ENCODE measurements at places on chromosomes 2 and 18. TPM values are rescaled to one million over a fixed set of nuclear protein-coding genes. Genes with fewer than 3 reads are reported as not detected.

Gene NT5DC4
- polyA plus RNA-seq = 1.4 TPM

Gene EMILIN2
- 21.6 TPM for polyA plus RNA-seq

Gene SERPINB11
- polyA plus RNA-seq = not detected

Gene GAL3ST2
- polyA plus RNA-seq = 0.88 TPM

Gene ABCG5
- 0.91 TPM for polyA plus RNA-seq

DNA sequence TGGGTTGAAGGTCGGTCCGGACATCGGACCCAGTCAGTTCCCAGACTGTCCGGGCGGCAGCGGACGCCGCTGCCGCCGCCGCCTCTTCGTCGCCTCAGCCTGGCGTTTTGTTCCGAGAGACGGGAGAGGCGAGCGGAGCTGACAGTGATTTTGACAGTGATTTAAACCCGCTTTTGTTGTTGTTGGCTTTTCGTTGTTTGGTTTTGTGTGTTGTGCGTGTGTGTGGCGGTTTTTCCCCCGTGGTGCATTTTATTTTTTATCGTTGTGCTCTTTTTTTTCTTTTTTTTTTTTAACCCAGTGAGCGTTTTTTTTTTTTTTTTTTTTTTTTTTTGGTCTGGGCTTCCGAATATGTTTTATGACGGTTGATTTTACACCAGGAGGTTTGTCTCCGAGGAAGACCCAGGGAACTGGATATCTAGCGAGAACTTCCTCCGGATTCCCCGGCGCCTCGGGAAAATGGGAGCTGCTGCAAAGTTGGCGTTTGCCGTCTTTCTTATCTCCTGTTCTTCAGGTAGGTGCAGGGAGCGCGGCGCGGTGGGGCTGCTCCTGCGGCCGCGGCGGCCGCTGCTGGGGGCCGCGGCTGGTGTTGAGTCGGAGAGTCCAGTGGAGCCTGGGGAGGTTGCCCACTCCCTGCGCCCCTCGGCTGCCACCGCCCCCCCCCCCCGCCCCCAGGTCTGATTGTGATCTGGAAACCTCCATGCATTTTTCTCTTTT lies at the start of gene ACVR2A:
ACVR2A (plus strand) TSS at position 333 of the 714 bp plus-strand sequence; CDS start at position 457, 124 bp downstream.
- peak; percentile 45 for DNase-seq

GRCh38 chr2:27581417-27582128 lies 1.3 kb upstream of the ZNF512 start:
- no peak for DNase-seq

- no peak for DNase-seq
Measured at GRCh38 chr2:217429981-217430500, 570.2 kb upstream of the TNP1 start.

DNA sequence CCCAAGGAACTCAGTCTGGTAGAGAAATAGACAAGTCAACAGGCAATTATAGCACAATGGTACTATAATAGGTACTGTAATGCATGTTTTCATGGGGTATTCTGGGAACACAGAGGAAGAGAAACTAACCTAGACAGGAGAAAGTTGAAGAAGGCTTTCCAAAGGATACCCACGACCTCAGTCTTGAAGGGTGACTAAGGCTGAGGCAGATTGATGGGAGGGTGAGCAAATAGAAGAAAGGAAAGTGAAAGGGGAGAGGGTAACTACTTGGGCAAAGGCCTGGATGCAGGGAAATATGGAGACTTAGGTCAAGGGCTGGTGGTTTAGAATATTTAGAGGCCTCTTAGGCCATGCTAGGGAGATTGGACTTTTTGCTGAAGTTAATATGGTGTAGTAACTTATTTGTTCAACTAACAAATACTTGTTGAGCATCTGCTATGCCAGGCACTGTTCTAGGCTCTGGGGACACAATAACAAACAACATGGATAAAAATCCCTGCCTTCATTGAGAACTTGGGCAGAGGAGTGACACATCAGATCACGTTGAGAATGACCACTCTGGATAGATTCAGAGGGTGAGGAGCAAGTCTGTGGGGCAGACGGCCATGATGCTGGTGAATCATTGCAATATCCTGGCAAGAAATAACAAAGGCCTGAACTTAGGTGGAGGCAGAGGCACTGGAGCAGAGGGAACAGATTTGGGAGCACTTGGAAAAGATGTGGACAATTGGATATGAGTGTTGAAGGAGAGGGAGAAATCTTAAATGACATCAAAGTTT lies 56.4 kb downstream of the PLB1 start:
- DNase-seq = no peak

Measured in renal cortex interstitium (tissue), 15 donors.